ENCODE measurements at places on chromosomes 2 and 18. TPM values are rescaled to one million over a fixed set of nuclear protein-coding genes. Genes with fewer than 3 reads are reported as not detected.

DNA sequence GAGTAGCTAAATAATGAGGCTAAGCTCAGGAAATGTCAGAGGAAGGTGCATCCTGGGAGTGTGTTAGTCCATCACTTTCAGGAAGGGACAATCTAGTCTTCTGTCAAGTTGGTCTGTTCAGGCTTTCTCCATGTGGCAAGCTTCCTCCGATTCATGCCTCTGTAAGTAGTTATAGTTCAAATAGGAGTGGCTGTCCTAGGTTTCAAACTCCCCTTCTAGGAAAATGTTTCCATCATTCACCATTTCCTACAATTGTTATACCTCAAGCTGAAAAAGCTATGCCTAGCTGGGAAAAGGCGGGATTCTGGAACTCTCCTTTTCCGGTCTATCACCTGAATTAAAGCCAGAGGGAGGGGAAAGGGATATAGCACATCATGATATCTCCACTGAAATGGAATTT is 287.7 kb upstream of the ZSWIM2 start:
- H3K27me3 ChIP-seq: no peaks in the 10 kb centered on the region
- peak; percentile 36 for DNase-seq
- H3K27ac ChIP-seq: no peak overlapping the region
- no peaks in the 10 kb centered on the region for H3K4me1 ChIP-seq

DNA sequence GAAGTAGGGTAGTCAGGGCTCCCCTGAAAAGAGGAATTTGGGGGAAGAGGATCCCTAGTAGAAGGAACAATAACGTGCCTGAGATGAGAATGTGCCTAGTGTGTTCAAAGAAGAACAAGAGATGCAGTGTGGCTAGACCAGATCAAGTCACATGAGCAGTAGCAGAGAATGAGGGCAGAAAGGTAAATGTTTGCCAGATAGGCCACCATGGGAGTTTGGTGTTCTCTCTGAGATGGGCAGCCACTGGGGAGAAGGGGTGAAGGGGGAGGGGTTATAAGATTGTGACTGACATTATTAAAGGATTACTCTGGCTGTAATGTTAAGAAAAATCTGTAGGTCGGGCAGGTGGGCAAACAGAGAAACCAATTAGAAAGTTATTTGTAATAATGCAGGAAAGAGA is 166.0 kb downstream of the LCLAT1 start:
- no peak overlapping the region for H3K4me3 ChIP-seq
- H3K4me1 ChIP-seq: no peaks in the 10 kb centered on the region
- no peak for DNase-seq
- H3K36me3 ChIP-seq: no peaks in the 10 kb centered on the region
- H3K27me3 ChIP-seq: no peaks in the 10 kb centered on the region

DNA sequence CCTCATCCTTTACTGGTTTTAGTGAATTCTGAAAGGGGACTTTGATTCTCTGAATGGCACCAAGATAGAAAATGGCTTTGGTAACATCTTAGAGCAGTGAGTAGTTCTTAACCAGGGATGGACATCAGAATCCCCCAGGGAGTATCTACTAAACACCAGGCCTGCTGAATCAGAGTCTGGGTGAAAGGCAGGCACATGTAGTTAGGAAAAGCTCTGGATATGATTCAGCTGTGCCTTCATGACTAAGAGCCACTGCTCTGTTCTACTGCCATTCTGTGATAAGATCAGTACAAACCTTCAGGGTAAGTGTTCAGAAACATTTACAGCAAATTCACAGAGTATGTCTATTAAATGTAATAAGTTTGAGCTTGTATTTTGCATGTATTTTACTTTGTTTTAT is 46.2 kb upstream of the B3GNT2 start:
- H3K36me3 ChIP-seq: no peaks in the 10 kb centered on the region
- no peak overlapping the region for H3K4me3 ChIP-seq
- no peaks in the 10 kb centered on the region for H3K27me3 ChIP-seq
- no peak overlapping the region for H3K27ac ChIP-seq
- no peak for DNase-seq
- H3K4me1 ChIP-seq: no peaks in the 10 kb centered on the region

DNA sequence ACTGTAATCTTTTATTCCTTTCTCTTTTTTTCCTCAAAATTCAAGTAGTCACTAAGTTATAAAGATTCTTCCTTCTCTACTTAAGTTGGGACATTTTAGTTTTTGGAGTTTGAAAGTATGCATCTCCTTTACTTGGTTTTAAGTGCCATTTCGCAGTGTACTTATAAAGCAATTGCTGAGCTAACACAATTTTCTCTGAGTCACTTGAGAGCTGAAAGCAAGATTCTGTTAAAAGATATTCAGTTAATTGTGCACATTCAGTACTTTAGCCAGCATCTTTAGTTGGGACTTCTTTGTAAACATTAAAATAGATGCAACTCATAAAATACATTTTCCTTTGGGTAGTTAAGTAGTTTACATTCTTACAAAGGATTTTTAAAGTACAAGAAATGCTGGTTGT is 136.0 kb downstream of the GFPT1 start:
- DNase-seq: no peak
- peaks cover 17% of the 10 kb centered on the region for H3K4me1 ChIP-seq
- no peak overlapping the region for H3K4me3 ChIP-seq
- no peak overlapping the region for H3K27ac ChIP-seq
- no peaks in the 10 kb centered on the region for H3K27me3 ChIP-seq
- peaks cover 13% of the 10 kb centered on the region for H3K36me3 ChIP-seq

DNA sequence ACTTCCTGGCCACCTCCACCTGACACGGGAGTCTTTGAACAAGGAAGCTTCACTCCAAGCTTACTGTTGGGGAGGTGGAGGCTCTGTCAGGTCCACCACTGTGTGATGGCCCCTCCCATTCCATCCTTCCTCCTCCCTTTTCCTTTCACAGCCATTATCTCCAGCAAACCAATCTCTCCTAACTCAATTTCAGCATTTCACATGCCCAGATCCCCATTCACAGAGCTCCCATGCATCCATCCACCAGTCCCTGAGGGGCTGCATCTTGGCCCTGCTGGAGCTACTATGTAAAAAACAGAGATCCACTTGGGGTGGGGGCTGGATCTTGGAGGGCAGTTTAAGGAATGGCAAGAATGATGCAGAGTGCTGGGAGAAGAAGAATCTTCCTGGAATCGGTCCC is 129.0 kb upstream of the COPS8 start:
- no peak overlapping the region for H3K4me3 ChIP-seq
- no peaks in the 10 kb centered on the region for H3K27me3 ChIP-seq
- H3K36me3 ChIP-seq: no peaks in the 10 kb centered on the region
- H3K27ac ChIP-seq: no peak overlapping the region

DNA sequence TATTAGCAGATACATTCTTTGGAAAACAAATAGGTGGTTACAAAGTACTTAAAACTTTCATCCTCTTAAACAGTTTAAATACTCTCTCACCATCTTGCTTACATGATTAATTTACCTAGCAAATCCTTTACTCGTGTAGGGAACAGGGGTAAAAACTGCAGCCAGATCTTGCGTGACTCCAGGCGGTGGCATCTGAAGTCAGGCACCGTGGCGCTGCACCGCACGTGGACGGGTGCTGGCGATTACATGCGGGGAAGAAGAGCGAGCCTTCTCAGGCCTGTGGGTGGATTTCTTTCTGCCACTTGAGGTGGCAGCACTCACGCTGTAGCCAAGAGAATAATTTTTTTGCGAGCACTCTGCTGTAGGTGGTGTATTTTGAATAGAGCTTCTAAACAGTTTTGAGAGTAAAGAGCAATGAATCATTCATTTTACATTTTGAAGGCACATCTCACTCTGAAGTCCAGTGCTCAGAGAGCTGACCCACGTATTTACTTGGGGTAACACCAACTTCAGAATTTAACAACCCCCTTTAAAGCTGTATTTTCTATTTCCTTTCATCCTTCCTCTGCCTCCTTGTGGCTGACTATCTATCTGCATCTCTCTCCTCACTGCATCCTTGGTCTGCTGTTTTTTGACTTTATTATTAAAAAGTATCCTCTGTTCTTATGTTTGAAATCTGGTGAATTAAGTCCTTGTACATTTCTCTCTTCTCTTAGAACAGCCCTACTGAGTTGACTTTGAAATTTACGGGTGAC is 68.9 kb downstream of the EPAS1 start:
- H3K36me3 ChIP-seq: peaks cover 69% of the 10 kb centered on the region
- H3K27ac ChIP-seq: peak overlapping the region; percentile 43
- peaks cover 13% of the 10 kb centered on the region for H3K4me1 ChIP-seq

Gene CXCR1
- total RNA-seq: not detected

Gene NPAS2
- total RNA-seq: 76.5 TPM

Gene BOLL
- total RNA-seq: not detected

Gene KIAA2012
- not detected for total RNA-seq

Data from stomach (tissue), 19 donors.